ENCODE measurements at places on chromosomes 3 and 15. TPM values are rescaled to one million over a fixed set of nuclear protein-coding genes. Genes with fewer than 3 reads are reported as not detected.

LDHAL6B gene
- total RNA-seq, result not detected

PLSCR5 gene
- total RNA-seq, result not detected

SPINK8 gene
- not detected for total RNA-seq

CCDC13 gene
- total RNA-seq, result 0.29 TPM

TLR9 gene
- total RNA-seq, result 0.05 TPM
